NCI-H774 (cell line): ENCODE measurements at places on chromosomes 12 and 14.

- no peak for DNase-seq
Measured at GRCh38 chr12:95857799-95858198, 953 bp upstream of the SNRPF start.

DNA sequence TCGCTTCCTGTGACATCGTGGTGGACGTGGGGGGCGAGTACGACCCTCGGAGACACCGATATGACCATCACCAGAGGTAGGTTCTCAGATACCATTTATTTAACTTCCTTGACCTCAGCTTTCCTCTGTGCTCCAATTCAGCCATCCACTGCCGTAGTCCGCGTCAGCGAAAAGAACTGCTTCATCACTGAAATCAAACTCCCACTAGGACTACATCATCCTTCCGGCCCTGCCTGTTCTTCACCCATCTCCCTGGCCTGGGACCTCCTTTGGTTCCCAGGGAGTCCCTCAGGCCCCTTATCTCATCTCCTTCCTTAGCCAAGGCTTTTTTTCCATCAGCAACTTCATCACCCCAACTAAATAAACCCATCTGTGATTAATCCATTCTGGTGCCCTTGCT, 692 bp downstream of the MYG1 start:
- no peak for DNase-seq

GRCh38 chr14:38279572-38279971, 23.7 kb upstream of the CLEC14A start:
- no peak for DNase-seq

GRCh38 chr12:32693036-32693435, 13.9 kb downstream of the DNM1L start:
- DNase-seq: no peak

DNA sequence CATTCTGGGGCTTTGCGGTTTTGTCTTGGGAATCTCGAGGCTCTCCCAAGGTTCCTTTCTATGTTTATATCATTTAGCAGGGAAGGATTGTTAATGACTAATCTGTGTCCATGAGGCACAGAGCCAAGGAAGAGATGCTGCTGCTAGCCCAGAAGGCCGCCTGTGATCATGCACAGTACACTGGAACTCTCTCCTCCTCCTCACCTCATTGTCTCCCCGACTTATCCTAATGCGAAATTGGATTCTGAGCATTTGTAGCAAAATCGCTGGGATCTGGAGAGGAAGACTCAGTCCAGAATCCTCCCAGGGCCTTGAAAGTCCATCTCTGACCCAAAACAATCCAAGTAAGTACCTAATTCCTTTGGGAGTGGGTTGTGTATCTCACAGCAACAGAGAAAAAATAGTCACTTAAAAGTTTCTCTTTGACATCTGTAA, at the start of gene NR1H4:
TSS of gene NR1H4 (plus strand) at position 151 of the 435 bp plus-strand sequence. CDS start 19,458 bp downstream, outside the sequence.
- no peak for DNase-seq

- no peak for DNase-seq
Measured at GRCh38 chr12:92676710-92677109, 26.1 kb upstream of the PLEKHG7 start.

DNA sequence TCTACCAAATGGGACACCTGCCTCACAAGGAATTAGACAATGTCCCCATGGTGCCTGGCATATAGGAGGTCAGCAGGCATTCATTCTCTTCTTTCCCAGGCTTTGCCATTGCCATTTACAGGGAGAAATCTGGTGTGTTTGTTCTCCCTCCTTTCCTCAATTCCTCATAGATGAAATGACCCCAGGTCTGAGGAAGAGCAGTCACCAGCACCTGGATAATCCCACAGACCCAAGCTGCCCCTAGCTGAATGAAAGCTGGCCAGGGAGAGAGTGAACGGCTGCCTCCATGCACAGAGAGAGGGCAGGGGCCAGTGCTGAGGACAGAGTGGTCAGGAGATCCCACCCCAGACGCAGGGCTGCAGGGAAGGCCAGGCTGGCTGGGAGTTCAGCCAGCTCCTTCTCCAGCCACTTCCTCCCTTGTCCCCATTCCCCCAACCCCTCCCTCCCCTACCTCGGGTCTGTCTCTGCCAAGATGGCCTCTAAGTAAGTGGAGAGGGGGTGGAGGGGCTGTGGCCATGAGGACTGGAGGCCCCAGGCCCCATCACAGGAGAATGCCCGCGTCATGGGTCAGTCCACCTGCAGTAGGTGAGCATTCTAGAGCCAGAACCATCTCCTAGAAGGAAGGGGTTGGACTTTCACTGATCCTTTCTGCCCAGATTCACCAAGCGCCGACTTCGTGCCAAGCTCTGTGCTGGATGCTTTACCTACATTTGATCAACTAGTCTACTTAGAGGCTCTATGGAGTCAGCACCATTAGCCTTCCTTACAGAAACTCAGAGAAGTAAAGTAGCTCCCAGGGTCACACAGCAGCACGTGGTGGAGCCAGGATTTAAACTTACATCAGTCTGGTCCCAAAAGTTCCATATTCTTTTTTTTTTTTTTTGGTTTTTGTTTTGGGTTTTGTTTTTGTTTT, 2.0 kb upstream of the KRT4 start:
- DNase-seq: no peak

GRCh38 chr12:43711348-43711747, 47.2 kb downstream of the PUS7L start:
- DNase-seq: no peak

GRCh38 chr12:106973545-106973944, 13.4 kb downstream of the MTERF2 start:
- DNase-seq: no peak

- DNase-seq: no peak
Measured at GRCh38 chr12:48184549-48184922, 1.1 kb downstream of the CCDC184 start.

- no peak for DNase-seq
Measured at GRCh38 chr12:64486657-64487056, 34.7 kb downstream of the TBK1 start.

GRCh38 chr12:91743704-91744321, 401.8 kb downstream of the BTG1 start:
- DNase-seq: no peak
